ENCODE measurements at places on chromosomes 7 and 10.

- DNase-seq, result no peak
Measured at GRCh38 chr7:28700790-28701203, 257.3 kb downstream of the TRIL start.

- DNase-seq, result no peak
Measured at GRCh38 chr7:107613948-107614347, 33.9 kb downstream of the BCAP29 start.

- no peak for DNase-seq
Measured at GRCh38 chr7:55253188-55253587, 111.9 kb upstream of the LANCL2 start.

GRCh38 chr7:67518580-67518979 lies 521.9 kb downstream of the TYW1 start:
- no peak for DNase-seq

- DNase-seq, result no peak
Measured at GRCh38 chr7:34848670-34849069, 188.6 kb downstream of the DPY19L1 start.

DNA sequence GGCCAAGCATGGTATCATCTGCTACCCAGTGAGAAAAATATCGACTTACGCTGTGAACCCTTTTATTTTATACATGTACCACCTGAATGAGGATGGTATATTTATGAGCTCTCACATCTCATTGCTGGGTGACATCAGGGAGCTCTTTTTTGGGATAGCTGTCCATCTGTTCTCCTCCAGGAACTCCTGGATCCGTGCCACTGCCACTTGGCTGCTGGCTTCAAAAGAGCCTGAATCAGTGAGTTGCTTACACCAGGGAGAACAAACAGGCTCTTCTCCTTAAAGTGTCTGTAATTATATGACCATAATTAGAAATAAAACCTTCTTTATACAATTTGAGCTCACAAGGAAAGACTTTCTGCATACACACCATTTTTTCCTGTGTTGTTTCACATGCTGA lies 106.2 kb downstream of the KAT6B start:
- DNase-seq, result no peak

DNA sequence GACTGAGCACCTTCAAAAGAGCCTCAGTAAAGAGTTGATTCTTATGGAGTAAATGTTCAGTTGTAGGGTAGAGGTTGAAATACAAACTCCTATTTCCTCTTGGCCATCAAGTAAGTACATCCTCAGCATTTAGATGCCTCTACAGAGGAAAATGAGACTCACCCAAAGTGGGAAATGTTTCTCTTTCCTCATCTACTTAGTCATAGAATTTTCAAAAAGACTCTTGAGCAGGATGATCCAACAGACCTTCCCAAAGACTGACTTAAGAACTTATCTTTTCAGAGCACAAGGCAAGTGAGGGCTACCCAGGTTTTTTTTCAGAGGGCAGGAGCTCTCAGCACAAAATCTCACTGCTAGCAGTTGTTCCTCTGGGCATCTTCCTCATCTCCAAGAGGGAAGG lies 449.1 kb downstream of the KCNMA1 start:
- no peak for DNase-seq

DNA sequence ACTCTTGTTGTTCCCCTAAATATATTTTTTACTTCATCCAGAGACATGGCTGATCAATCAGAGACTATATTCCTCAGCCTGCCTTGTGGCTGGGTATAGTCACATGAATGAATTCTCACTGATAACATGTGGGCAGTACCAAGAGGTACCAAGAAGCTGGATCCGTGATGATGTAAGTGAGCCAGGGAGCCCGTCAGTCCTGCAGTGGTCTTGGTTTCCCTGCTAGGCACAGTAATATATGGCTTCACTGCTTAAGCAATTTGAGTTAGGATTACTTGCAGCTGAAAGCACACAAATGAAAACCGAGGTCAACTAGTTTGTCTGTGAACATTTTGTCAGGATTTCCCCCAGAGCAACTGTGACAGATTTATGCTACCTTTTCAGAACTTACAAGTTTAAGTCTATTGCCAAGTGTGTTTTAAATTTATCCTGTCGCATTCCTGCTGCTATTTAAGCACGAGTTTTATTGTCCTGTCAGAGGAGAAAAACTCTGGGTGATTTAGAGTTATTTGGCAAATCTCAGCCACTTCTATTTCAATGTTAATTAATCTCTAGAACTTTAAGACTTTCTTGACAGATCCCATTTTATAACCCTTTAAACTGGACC lies 381.8 kb downstream of the PHF14 start:
- no peak for DNase-seq

GRCh38 chr7:2631946-2632732 lies at the start of gene TTYH3:
TSS of gene TTYH3 (plus strand) at chr7:2631986. CDS start at chr7:2632156, 170 bp downstream.
- DNase-seq, result no peak

- no peak for DNase-seq
Measured at GRCh38 chr7:141477865-141478264, 73.3 kb upstream of the AGK start.

- DNase-seq, result no peak
Measured at GRCh38 chr10:92965314-92965713, 95.3 kb upstream of the CYP26C1 start.

- peak; percentile 9 for DNase-seq
Measured at GRCh38 chr10:72692744-72692993, 726 bp downstream of the MCU start.

- DNase-seq, result no peak
Measured at GRCh38 chr10:44419790-44420549, 35.1 kb upstream of the CXCL12 start.

DNA sequence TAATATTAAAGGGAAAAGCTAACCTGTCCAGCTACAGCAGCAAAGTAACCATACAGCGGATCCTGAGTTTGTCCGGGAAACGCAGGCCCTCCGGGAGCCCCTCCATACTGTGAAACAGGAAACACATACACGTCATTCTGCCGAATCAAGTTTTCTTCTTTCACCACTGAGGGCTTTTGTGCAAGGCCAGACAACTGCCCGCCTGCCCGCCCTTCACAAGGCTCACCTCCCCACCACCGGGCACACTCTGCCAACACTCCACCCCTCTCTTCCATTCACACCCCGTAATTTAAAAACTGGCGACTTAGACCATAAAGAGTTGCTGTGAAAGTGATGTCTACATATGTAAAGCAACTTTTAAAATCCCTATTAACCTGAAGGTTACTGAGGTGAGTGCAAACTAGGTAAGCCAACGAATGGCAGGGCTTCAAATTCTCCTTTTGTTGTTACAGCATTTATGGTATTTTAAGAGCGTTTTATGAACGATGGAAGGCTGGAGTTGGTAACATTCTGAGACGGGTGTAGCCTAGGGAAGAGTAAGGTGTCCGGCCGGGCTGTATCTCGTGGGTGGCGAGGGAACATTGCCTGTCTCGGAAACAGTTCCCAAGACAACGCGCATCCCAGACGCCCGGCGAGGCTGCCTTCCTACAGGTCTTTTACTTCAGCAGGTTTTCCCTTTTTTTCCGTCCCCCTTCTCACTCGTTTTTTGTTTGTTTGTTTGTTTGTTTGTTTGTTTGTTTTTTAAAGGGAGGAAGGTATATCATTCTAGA lies 817 bp downstream of the SRI start:
- no peak for DNase-seq

DNA sequence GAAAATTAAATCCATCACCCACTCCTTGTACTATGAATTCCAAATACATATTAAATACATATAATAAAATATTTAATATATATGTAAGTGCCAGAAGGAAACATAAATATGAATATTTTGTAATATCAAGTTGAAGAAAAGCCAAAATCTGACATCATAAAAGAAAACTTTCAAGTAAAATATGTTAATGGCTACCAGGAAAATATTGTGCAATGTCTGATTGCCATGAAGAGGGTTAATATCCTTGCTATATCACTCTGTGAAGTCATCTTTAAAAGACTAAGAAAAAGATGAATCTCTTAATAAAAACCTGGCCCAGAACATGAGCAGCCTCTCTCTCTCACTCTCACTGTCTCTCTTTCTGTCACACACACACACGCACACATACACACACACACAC lies 130.2 kb downstream of the EGFR start:
- DNase-seq, result no peak

DNA sequence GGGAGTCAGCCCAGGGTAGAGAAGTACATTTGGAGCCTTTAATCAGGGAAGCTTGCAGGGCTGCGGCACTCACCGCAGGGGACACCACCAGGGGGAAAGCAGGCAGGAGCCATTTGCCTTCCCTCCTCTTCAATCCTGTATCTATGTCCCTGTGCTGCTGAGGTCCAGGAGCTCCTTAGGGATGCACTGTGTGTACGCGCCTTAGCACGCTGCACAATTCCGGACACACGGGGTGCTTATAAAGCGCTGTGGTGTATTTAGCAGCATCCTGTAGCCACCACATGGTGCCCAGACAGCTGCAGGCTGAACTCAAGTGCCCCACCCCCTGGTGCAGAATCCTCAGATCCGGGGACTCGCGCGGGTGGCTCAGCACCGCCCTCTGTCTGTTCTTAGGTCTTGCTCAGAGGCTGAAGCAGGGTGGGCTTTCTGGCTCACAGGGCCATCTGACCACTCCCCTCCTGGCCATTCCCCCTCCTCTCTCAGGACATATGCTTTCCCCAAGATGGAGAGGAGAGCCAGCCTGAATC lies 421.4 kb downstream of the SDK1 start:
- DNase-seq, result no peak

DNA sequence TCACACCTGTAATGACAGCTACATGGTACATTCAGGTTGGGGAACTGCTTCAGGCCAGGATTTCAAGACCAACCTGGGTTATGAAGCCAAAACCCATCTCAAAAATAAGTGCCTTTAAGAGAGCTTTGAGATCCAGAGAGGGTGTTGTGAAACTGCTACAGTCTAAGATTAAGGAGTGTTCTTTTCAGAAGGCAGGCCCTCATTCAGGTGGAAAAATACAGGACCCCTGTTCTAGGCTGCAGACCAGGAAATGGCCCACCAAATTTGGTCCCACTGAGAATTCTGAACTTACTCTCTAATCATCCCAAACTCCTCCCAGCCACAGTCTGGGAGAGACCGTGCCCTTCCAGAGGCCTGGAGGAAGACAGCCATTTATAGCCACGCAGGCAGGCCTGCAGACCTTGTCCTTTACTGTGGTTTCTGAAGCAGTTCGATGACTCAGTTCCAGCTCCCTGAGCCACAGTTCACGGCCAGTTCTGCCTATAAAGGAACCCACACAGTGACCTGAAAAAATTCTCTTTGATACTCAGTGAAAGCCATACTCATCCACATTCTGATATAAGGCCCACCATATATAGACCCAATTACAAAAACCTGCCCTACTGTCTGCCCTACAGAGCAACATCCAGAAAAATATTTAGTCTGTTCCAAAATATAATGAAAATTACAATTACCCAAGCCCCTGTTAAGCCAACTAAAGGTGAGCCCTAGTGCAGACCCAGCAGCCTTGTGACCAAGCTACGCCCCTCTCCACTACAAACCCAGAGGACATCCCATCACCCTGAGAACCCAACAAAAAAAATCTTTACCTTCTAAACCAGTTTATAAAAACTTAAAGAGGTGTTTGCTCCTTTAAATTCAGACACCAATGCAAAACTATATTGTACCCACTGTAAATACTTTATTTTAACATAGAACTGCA lies 21.2 kb downstream of the ZNF680 start:
- DNase-seq, result no peak

- no peak for DNase-seq
Measured at GRCh38 chr7:99253369-99253768, 19.3 kb upstream of the MYH16 start.

GRCh38 chr10:43846187-43846680 lies 197.6 kb upstream of the ZNF32 start:
- DNase-seq, result no peak

DNA sequence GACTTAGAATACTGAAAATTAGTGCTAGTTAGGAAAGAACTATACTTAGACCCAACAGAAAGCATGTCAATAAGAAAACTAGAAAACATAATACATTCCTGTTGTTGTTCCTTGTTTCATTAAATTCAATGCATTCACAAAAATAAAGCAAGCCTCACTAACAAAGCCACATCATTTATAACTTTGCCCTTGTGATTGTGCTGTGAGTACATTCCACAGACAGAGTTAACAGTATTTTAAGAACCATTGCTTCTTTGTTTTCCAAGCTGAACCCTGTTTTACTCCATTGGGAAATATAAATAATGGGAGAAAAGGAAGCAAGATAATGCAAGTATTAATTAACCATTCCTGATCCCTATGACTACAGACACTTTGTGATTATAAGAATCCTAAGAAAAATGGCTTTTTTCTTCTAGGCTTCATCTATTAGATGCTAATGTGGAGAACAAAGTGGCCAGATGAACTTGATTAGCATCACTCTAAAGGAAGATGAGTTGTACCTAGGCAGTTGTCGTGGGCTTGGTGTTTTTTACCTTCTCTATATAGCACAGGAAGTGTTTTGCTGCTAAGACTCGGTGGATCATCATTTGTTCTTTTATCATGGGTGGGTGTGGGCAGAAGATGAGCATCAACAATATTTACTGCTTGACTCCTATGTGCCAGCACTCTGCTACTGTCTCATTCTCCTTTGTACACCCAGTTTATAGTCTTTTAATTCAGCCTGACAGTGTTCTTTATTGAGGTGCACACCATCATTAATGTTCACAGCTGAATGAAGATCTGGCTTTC lies 34.2 kb upstream of the ZNRF2 start:
- DNase-seq, result no peak

GRCh38 chr7:20447021-20447650 lies 116.4 kb downstream of the ITGB8 start:
- DNase-seq, result no peak

- DNase-seq, result no peak
Measured at GRCh38 chr10:128416231-128416630, 290.0 kb upstream of the MKI67 start.

GRCh38 chr7:31261341-31261740 lies 79.2 kb downstream of the NEUROD6 start:
- no peak for DNase-seq

- DNase-seq, result no peak
Measured at GRCh38 chr10:79266543-79267312, 80.5 kb upstream of the PPIF start.

GRCh38 chr7:24885716-24886115 lies 94.3 kb downstream of the OSBPL3 start:
- no peak for DNase-seq

DNA sequence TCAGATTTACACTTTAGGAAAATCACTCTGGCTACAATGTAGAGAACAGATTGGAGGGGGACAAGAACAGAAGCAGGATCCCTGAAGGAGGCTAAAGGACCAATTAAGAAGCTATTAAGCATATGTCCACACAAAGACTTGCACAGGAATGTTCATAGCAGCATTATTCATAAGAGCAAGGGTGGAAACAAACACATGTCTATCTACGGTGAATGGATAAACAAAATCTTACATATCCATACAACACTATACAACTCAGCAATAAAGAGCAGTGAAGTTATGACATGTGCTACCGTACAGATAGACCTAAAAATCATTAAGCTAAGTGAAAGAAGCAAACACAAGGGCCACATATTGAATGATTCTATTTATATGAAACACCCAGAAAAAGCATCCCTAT lies 10.4 kb downstream of the CHCHD3 start:
- no peak for DNase-seq
